CD4-positive, alpha-beta T cell treated with Interleukin-10 for 1 hour (primary cell): ENCODE measurements at places on chromosomes 1 and 21.

- DNase-seq: no peak
These were observed 112.2 kb downstream of the GALNT2 start for GRCh38 chr1:230179249-230179648.

GRCh38 chr21:14916676-14917141, 148.1 kb downstream of the NRIP1 start:
- DNase-seq: no peak

DNA sequence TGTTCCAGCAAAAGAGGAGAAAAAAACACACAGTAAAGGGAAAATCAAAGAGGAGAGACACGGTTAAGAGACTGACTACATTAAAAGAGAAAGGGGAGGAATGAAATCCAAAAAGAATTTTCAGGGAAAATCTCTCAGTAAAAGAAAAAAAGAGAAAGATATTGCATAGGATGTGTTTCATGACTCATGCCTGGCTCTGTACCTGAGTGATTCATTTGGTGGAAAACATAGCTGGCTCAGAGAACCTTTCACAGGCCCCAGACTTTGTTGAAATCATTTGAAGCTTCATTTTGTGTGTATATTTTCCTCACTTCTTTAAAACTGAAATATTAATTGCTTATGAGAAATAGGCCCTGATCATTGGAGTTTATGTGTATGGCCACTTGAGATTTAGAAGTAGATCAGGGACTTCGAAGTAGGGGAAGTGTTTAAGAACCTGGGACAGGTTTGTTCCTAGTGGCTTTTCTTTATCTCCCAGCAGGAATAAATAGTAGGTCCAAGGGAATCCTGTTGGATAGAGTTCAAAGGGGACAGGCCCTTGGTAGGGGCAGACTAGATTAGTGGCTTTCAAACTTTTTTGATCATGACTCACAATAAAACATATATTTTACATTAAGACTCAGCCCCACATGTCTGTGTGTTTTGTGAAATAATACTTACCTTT, 239.1 kb upstream of the SGIP1 start:
- DNase-seq: no peak

GRCh38 chr1:43329995-43330751, 7.4 kb upstream of the MPL start:
- peak; percentile 3 for DNase-seq

DNA sequence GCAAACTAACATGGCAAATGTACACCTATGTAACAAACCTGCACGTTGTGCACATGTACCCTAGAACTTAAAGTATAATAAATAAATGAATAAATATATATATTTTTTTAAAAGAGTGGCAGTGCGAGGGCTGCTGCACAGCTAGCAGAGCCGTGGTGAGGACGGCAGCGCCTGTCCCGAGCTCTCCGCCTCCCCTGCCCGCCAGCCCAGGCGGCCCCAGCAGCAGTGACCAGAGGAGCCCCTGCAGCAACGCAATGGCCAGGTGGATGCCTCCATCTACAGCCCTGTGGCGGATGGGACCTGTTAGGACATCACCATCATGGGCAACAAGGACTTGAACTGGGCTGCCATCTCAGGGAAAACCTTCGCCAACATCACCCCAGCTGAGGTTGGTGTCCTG, 351.9 kb downstream of the FAM72C start:
- DNase-seq: no peak

GRCh38 chr1:181484821-181485220, 1.5 kb downstream of the CACNA1E start:
- no peak for DNase-seq

- no peak for DNase-seq
These were observed 40.0 kb upstream of the DSCAM start for GRCh38 chr21:40886931-40887330.

DNA sequence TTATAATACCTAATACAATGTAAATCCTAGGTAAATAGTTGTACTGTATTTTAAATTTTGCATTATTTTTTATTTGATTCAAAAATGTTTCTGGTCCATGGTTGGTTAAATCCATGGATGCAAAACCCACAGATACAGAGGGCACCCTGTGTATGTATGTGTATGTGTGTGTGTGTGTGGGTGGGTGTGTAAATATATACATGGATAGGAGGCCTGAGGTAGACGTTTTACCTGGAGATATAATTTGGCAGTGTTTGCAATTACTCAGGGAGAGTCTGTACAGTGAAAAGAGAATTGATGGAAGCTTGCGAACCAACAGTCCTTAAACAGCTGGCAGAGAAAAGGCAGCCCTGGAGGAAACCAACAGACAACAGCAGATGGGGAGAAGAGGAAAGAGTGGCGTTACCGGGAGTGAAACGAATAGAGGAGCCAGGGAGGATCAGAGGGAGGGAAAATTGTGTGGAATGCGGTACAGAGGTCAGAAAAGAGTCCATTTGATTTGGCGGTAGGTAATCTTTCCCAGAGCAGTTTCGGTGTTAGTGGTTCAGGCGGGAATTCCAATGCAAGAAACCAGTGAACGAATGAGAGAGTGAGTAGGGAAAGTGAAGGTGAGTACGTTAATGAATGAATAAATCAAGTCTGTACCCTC, 47.9 kb upstream of the NBL1 start:
- DNase-seq: no peak

DNA sequence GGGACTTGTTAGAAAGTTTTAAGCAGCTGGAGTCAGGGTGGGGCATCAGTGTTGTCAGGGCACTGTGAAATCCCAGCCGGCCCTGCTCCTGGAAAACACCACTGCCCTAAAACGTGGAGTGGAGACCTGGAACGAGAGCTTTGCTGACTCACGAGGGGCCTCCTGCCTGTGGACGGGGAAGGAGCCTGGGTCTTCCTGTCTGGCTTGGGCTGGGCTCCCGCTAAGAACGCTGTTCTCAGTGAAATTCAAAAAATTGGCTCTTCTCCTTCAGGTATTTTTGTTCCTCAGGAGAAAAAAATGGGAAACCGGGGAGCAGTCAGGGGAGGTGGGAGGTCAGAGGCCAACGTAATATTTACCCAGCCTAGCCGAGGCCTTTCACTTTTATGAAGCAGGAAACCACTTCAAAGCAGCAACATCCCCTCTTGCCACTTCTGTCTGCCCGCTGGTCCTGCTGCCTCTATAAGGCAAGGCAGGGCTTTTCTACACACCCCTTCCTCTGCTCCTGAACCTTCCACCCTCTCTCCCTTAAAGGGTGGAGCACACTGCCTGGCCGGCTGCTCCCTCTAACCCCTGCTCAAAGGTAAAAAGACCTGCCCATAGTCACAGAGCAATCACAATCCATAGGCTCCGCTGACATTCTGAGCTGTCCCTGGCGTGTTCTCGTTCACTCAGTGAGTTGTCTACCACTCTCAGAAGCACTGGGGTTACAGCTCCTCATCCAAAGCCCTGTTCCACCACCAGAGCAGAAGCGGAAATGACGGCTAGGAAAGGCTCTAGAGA, 8.0 kb downstream of the PLXNA2 start:
- DNase-seq: peak; percentile 7

GRCh38 chr1:238964631-238965030, 421.7 kb upstream of the CHRM3 start:
- DNase-seq: no peak

DNA sequence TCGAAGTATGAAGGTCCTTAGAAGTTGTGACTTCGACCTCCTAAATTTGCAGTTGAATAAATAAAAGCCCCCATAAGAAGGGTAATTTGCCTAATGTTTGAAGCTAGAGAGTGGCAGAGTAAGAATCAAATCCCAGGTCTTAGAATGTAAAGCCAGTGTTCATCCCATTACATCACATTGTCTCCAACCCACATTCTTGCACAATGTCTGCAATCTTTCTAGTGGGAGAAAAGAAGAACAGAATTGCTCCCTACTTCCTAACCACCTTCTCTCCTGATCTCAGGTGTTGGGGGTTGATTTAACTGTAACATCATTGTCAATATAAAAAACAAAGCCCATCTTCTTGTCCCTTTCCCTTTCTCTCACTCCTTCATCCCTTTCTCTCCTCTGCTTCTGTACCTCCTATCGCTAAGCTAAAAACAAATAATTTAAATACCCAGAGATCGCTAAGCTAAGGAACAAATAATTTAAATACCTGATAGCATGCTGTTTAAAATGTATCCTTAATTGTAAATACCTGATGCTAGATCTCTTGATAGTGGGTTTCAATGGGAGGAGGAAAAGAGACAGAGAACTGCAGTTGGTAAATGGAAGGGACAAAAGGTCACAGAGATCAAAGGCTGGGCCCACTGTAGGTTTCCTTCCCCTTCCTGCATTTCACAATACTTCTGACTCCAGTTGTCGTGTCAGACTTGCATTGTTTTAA, 32.1 kb upstream of the CCDC190 start:
- DNase-seq: no peak

DNA sequence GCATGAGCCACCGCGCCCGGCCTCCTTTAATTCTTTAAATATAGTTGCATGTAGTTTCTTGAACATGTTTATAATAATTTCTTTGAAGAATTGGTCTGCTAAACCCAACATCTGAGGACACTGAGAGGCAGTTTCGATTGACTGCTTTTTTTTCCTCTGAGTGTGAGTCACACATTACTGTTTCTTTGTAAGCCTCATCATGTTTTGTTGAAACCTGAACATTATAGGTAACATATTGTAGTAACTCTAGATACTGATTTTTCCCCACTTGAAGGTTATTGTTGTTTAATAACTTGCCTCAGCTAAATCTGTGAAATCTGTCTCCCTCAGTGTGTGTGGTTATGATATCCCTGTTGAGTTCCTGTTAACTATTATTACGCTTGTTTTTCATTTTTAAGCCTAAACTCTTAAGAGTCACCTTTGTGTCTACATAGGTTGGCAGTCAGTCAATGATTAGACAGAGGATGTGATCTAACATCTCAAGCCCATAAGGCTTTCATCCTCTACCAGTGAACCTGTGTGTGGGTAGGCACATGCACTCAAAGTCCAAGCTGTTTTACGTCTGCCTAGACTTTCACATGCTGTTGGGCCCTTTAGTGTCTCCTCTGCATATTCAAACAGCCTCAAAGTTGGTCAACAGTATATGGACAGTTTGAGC, 155.5 kb downstream of the KCNH1 start:
- no peak for DNase-seq

DNA sequence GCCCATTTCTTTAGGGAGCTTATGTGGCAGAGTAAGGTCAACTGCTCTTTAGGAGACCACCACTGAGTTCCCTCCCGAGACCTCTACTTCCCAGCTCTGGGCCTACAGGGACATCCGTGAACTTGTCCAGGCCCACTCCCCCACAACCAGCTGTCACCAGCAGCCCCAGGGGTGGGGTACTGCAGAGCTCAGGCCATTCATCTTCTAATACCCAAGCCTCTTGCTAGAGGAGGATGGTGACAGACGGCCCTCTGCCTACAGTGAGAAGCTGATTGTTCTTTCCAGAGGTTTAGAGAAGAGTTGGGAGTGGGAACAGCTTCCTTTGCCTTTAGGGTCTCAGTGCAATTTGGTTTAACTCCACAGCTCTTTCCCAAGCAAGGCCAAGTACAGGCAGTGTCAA, 33.2 kb upstream of the ARTN start:
- DNase-seq: no peak

GRCh38 chr1:173205146-173206051, 1.7 kb downstream of the TNFSF4 start:
- DNase-seq: peak; percentile 42

- no peak for DNase-seq
These were observed 6.2 kb upstream of the PEAR1 start for GRCh38 chr1:156887317-156887716.

- no peak for DNase-seq
These were observed 29.0 kb downstream of the DHCR24 start for GRCh38 chr1:54857746-54858561.

GRCh38 chr1:8122477-8123407, 96.6 kb upstream of the ERRFI1 start:
- no peak for DNase-seq

- DNase-seq: no peak
These were observed 191.9 kb downstream of the AK5 start for GRCh38 chr1:77473690-77474089.

GRCh38 chr1:7629465-7630195, 141.5 kb upstream of the VAMP3 start:
- DNase-seq: no peak

DNA sequence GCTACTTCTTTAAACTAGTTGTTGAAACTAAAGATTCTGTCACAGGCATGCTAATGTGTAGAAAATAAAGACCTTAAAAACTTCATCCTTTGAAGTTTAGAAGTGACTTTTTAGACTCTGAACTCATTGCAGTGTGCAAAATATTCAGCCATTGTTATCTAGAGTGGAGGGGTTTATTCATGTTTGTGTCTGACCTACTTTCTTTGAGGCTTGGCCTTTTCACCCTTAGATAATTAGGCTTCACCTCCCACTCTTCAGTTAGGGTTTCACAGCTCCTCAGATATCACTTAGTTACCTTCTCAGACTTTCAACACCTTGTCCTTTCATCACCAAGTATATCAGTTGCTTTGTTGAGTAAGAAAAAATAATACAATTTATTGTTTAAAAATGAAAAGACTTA, 75.9 kb downstream of the IVNS1ABP start:
- peak; percentile 2 for DNase-seq

DNA sequence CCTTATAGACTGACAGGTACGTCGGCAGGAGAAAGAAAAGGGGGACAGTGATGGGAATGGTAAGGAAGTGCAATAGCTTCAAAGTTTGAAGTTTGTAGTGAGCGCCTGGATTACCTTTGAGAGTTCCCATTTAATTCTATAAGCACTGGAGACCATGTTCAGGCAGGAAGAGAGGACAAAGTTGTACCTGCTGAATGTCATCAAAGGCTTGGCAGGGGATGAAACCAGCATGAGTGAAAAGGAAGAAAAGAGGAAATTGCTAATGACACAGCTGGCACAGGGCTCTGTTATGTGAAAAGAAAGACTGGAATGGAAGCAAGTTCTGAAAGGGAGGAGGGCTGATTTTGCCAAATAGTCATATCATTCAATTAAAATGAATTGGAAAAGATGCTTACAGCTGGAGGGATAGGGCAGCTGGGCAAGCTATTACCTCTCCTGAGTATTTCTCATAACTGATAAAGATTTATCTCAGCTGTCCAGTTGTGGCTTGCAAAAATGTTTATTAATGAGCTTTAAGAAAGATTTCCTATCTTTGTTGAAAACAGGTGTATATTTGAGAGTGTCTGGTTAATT, 109.2 kb downstream of the HMCN1 start:
- DNase-seq: no peak

DNA sequence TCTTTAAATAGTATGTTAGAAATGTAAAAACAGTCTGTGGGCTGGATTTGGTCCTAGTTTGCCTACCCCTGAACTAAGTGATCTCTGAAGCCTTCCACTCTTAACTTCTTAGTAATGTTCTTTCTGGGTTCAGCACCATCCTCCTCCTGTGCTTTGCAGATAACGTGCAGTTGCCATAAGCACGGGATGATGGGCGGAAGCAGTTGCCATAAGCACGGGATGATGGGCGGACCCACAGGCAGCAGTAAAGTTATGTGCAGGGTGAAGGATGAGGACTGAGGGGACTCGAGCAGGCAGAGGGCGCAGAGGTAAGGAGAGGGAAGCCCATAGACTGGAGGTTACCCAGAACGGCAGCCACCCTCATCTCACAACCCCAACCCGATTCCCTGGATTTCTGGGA, 25.6 kb downstream of the GPA33 start:
- DNase-seq: no peak

- peak; percentile 42 for DNase-seq
These were observed 66.9 kb downstream of the GNG12 start for GRCh38 chr1:67766141-67766978.

GRCh38 chr1:181134543-181135436, 46.3 kb downstream of the IER5 start:
- peak; percentile 30 for DNase-seq
